ENCODE measurements at places on chromosomes 7 and 10.

GRCh38 chr10:15120523-15120922 is 23.4 kb downstream of the RPP38 start:
- H3K27ac ChIP-seq = no peak overlapping the region
- no peaks in the 10 kb centered on the region for H3K4me1 ChIP-seq
- peaks cover 55% of the 10 kb centered on the region for H3K36me3 ChIP-seq
- no peak overlapping the region for H3K4me3 ChIP-seq

- no peak overlapping the region for H3K4me3 ChIP-seq
- no peaks in the 10 kb centered on the region for H3K36me3 ChIP-seq
- H3K27me3 ChIP-seq = peaks cover 49% of the 10 kb centered on the region
- H3K27ac ChIP-seq = no peak overlapping the region
- DNase-seq = no peak
Measured at GRCh38 chr10:97175586-97175985, 10.2 kb downstream of the SLIT1 start.

DNA sequence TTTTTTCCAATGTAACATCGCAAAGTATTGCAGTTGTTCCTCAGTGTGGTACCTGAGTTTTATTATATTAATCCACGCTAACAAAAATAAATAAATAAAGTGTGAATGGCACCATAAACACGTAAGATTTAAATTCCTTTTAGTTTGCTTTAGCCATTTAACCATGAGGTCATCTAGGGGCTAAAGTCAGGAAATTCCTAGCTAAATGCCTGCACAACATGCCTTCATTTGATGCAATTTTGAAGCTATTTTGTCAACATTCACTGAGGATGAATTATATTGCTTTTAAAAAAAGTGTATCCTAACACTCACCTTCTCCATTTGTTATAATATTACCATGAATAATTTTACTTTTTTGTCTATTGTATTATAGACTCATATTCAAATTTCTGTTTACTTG is 714.4 kb downstream of the GATA3 start:
- no peaks in the 10 kb centered on the region for H3K36me3 ChIP-seq
- no peak overlapping the region for H3K27ac ChIP-seq
- no peak overlapping the region for H3K4me3 ChIP-seq
- no peak for DNase-seq

- no peak overlapping the region for H3K4me3 ChIP-seq
- no peaks in the 10 kb centered on the region for H3K27me3 ChIP-seq
- DNase-seq = no peak
- H3K4me1 ChIP-seq = peaks cover 31% of the 10 kb centered on the region
- no peaks in the 10 kb centered on the region for H3K36me3 ChIP-seq
Measured at GRCh38 chr7:151699147-151699927, 177.6 kb downstream of the PRKAG2 start.

- DNase-seq = no peak
- no peaks in the 10 kb centered on the region for H3K36me3 ChIP-seq
- no peak overlapping the region for H3K27ac ChIP-seq
- no peak overlapping the region for H3K4me3 ChIP-seq
- H3K4me1 ChIP-seq = peaks cover 27% of the 10 kb centered on the region
Measured at GRCh38 chr10:110827410-110827809, 44.3 kb upstream of the PDCD4 start.

GRCh38 chr7:114413761-114414155 is 857 bp upstream of the FOXP2 start:
- no peak for DNase-seq
- H3K27me3 ChIP-seq = no peaks in the 10 kb centered on the region
- H3K36me3 ChIP-seq = no peaks in the 10 kb centered on the region
- H3K4me1 ChIP-seq = peaks cover 23% of the 10 kb centered on the region

GRCh38 chr7:139641337-139641992 is 118.0 kb downstream of the CLEC2L start:
- H3K36me3 ChIP-seq = no peaks in the 10 kb centered on the region
- H3K27me3 ChIP-seq = no peaks in the 10 kb centered on the region

GRCh38 chr7:42315103-42315502 is 78.1 kb upstream of the GLI3 start:
- H3K27ac ChIP-seq = no peak overlapping the region
- H3K27me3 ChIP-seq = no peaks in the 10 kb centered on the region
- no peaks in the 10 kb centered on the region for H3K36me3 ChIP-seq

DNA sequence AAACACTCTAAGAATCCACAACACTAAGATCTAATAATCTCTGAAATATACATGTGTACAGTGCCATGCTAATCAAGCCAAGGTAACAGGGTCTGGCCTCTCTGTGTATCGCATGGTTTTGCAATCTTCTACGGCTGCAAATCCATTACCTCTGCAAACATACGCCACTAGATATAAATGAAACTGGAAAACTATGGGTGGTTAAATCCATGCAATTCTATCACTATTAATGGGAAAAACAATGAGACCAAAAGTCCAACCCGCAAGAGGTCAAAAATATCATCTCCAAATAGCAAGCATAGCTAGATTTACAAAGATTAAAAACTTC is 23.0 kb downstream of the SGCE start:
- no peaks in the 10 kb centered on the region for H3K27me3 ChIP-seq
- no peak overlapping the region for H3K4me3 ChIP-seq
- no peaks in the 10 kb centered on the region for H3K4me1 ChIP-seq
- no peak for DNase-seq

GRCh38 chr7:137535579-137535978 is 192.0 kb upstream of the PTN start:
- no peaks in the 10 kb centered on the region for H3K27me3 ChIP-seq
- no peaks in the 10 kb centered on the region for H3K4me1 ChIP-seq
- H3K36me3 ChIP-seq = no peaks in the 10 kb centered on the region

DNA sequence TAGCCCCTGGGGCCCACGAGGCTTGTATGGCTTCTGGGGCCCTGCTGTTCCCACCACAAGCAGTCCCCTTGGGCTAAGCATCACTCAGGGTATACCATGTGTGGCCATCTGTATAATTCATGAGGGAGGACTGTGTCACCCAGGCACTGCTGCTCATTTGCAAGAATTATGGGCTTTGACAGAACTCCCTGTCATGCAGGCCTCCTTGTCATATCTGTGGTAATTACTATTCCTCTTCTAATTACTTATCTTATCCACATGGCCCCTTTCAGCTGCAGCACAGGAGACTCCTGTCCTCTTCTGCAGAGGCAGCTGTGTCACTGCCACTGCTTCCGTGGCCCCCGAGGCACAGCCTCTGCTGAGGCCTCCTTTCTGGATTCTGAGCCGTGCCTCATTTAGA is 46.3 kb downstream of the LRMDA start:
- H3K27me3 ChIP-seq = no peaks in the 10 kb centered on the region
- H3K27ac ChIP-seq = no peak overlapping the region
- no peaks in the 10 kb centered on the region for H3K36me3 ChIP-seq
- no peak for DNase-seq

GRCh38 chr10:123241391-123242141 is 87.4 kb downstream of the BUB3 start:
- no peaks in the 10 kb centered on the region for H3K36me3 ChIP-seq
- DNase-seq = no peak
- H3K4me1 ChIP-seq = no peaks in the 10 kb centered on the region
- no peak overlapping the region for H3K4me3 ChIP-seq
- H3K27ac ChIP-seq = no peak overlapping the region

Measured in suprapubic skin (tissue), 4 donors.